ENCODE measurements at places on chromosomes 1 and 21.

DNA sequence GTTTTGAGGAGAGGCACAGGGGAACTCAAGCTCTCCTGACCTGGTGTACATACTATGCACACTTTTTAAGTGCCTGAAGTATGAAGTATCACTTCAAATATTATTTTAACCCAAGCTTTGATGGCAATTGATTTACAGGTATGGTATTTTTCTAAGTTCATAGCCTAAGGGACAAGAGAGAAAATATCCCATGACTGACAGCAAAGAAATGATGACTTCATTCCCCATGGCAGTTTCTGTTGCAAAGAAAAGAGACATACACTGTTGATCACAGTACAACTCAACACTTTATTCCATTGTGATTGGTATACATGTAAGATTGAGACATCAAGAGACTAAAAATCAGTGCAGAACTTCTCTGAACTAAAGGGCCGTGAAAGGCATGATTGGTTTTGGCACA is 41.8 kb upstream of the BCL10 start:
- no peak for DNase-seq

- peak; percentile 75 for DNase-seq
Measured at GRCh38 chr21:46458315-46459023, at the start of gene DIP2A. Gene DIP2A, plus strand, starts transcription at chr21:46458891. Its CDS starts 241 bp downstream, at chr21:46459132.

- no peak for DNase-seq
Measured at GRCh38 chr1:244741692-244742091, 88.8 kb downstream of the DESI2 start.

- DNase-seq: no peak
Measured at GRCh38 chr1:117092594-117092993, 29.0 kb downstream of the TRIM45 start.
